ENCODE measurements at places on chromosomes 13 and 19.

- no peak for DNase-seq
Measured at GRCh38 chr19:56689198-56689597, 17.6 kb upstream of the ZNF835 start.

DNA sequence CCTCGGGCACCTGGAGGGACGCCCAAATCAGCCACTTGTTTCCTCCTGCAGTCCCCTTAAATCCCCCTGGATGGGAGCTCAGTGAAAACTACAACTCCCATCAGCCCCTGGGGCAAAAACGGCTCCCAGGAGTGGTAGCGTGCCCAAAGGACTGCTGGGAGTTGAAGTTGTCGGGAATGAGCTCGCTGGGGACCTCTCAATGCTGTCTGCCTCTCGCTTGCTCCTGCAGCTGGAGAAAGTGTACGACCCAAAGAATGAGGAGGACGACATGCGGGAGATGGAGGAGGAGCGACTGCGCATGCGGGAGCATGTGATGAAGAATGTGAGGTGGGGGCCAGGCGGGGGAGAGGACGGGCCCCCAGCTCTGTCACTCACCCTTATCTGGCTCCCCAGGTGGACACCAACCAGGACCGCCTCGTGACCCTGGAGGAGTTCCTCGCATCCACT is 14.7 kb upstream of the DHDH start:
- DNase-seq, result no peak

GRCh38 chr19:844546-844971 is 3.8 kb downstream of the PRTN3 start:
- no peak for DNase-seq

- no peak for DNase-seq
Measured at GRCh38 chr13:108787700-108788414, 158.4 kb downstream of the MYO16 start.

GRCh38 chr19:29875931-29876330 is 64.1 kb downstream of the CCNE1 start:
- no peak for DNase-seq

GRCh38 chr13:70087247-70087646 is 20.4 kb upstream of the ATXN8OS start:
- DNase-seq, result no peak
